ENCODE measurements at places on chromosomes 5 and 9.

DNA sequence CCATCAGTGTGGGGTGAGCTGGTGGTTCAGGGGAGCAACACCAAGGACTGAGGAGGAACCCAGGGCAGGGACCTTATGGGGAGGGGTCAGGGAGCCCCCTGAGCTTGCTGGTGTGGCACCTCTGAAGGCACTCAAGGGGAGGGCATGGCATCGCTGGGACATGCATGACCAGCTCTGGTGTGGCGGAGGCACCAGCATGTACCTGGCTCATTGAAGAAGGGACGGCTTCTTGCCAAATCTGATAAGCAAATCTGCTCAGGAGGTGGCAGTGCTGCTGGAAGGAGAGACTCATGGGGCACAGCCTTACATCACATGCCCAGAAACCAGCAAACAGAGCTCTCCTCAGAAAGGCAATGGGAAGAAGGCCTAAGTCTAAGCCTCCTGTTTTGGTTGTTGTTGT, 421.8 kb downstream of the SEMA5A start:
- no peak for DNase-seq

DNA sequence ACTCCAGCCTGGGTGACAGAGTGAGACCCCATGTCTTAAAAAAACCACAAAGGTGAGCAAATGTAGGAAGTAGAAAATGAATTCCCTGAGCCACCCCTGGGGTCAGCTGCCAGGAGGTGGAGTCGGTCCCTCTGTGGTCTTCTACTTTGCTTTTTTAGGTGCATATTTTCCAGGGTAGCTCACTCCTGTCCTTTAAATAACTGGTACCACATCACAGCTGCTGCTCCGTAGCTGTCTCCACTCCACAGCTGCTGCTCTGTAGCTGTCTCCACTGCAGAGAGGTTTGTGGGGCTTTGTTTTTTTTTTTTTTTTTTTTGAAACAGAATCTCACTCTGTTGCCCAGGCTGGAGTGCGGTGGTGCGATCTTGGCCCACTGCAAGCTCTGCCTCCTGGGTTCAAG, 8.9 kb downstream of the WDR5 start:
- DNase-seq: no peak

GRCh38 chr5:146091881-146092280, 13.5 kb downstream of the PLAC8L1 start:
- no peak for DNase-seq

DNA sequence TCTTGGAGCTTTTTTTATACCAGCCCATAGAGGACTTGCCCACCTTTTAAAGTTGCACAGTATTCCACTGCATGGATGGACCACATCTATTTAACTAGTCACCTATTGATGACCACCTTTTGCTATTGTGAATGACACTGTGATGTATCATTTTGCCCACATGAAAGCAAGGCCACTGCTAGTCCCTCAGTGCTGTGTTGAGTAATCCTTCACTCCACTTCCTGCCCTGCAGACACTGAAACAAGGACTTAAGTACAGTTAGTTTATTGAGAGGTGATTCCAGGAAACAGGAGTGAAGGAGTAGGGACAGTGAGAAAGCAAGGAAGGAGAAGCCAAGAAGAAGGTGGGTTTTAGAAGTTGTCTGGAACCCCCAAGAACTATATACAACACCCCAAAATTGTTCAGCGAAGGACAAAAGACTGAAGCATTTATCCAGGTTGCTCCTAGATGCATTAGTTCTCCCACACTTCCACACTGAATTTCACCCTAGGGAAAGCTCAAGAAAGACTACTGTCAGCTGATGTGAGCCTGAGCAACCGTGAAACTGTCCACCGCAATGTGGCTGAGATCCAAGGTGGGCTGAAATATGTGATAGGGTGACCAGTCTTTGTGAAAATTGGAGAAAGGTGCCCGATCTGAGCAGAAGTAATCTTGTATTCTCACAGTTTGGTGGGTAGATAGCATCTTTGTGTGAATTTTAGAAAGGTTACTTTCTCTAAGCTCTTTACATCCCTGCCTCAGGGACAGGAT, 45.2 kb upstream of the ANKRD31 start:
- DNase-seq: no peak

GRCh38 chr5:56667692-56668091, 147.7 kb upstream of the MAP3K1 start:
- DNase-seq: no peak

DNA sequence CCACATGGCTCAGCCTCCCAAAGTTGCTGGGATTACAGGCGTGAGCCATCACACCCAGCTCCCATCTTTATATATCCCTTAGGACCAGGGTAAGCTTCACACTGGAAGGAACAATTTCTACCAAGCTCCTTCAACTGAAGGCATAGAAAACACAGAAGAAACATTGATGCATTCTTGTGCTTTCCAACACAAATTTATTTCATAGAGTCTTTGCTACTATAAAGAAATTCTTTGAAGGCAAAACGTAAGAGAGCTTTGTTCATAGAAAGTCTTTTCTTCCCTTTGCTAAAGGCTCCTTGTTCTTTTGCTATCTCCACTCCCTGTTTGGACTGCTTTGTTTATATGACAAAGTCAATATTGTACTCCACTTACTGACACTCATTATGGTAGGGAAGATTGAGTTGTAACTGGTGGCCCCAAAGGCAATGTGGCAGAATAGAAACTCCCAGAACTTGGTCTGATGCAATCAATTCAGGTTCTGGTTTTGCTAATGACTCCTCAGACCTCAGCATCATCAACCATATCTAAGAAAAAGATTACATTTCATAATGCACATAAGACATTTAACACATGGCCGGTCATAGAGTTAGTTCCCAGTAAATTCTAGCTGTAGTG, 97.4 kb upstream of the CLINT1 start:
- no peak for DNase-seq

DNA sequence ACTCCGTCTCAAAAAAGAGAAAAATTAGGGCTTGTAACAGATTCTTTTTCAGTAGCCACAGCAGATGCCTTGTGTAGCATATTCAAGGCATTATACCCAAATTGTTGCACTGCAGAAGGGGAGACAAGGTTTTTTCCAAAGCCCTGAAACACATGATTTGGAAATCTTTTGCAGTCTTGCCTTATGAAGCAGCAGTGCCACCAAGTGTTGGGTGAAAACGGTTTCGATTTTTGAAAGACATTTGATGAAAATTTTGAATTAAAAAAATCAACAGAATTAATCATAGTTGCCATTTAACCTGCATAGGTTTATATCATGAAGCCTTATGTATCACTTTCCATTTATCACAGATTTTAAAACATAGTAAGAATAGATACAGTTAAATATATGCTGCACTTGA, 479.5 kb downstream of the TAF11L14 start:
- no peak for DNase-seq

DNA sequence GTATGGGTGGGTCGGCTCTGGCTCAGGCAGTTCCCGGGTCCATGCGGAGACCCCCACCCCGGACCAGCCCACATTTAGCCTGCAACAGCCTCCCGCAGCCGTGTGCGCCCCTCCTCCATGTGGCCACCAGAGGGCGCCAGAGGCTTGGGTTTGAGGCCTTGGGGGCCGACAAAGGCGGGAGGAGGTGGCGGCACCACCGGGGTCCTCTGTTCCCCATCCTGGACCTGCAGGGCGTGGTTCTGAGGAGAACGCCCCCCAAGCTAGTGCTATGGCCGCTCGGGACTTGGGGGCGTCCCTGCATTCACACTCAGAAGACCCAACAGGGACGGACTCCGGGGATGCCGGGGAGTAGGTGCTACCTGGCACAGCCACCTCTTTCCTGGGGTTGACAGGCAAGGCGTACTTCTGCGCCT, 16.5 kb downstream of the ASS1 start:
- no peak for DNase-seq

GRCh38 chr9:94809778-94810177, 83.3 kb downstream of the AOPEP start:
- DNase-seq: no peak

GRCh38 chr5:159091596-159092331, 8.0 kb downstream of the EBF1 start:
- DNase-seq: no peak

DNA sequence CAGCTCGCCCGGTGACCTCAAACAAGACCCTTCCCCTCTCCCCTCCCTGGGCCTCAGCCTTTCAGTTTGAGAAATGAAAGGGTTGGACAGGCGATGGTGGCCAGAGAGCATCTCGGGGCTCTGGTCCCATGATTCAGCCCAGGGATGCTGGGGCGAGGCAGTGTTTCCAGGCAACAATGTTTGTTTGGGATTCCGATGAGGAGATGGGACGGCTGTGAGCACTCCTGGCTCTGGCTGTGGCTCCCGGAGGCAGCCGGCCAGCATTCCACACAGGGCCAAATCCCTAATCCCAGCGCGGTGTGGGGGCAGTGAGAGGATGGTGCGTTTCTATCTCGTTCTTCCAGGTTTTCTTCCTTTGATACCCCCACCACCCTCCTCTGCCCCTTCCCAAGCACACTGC, 66.0 kb downstream of the HMCN2 start:
- DNase-seq: no peak

All from esophagus squamous epithelium (tissue), 5 donors.